Type B pancreatic cell (in vitro differentiated cells): ENCODE measurements at places on chromosomes 11 and 22. TPM values are rescaled to one million over a fixed set of nuclear protein-coding genes. Genes with fewer than 3 reads are reported as not detected.

GRCh38 chr11:119366690-119367620 is 14.5 kb downstream of the USP2 start:
- H3K4me1 ChIP-seq, result peaks cover 56% of the 10 kb centered on the region
- peaks cover 3% of the 10 kb centered on the region for H3K36me3 ChIP-seq
- H3K27ac ChIP-seq, result peak overlapping the region; percentile 26
- H3K4me3 ChIP-seq, result no peak overlapping the region
- no peak for DNase-seq

- H3K36me3 ChIP-seq, result no peaks in the 10 kb centered on the region
- no peak overlapping the region for H3K4me3 ChIP-seq
- H3K27ac ChIP-seq, result no peak overlapping the region
- no peak for DNase-seq
- no peaks in the 10 kb centered on the region for H3K4me1 ChIP-seq
- no peaks in the 10 kb centered on the region for H3K27me3 ChIP-seq
These were observed 799.4 kb upstream of the TENM4 start for GRCh38 chr11:80240245-80240644.

LUZP2 gene
- total RNA-seq, result 3.1 and 6.5 TPM in 2 replicates

GGT1 gene
- 4.2 and 8.7 TPM in 2 replicates for total RNA-seq

NAALADL1 gene
- total RNA-seq, result 1.2 and 4.3 TPM in 2 replicates
